ENCODE measurements at places on chromosomes 3 and 15.

GRCh38 chr3:53974324-53974723, 82.7 kb upstream of the SELENOK start:
- DNase-seq, result no peak

DNA sequence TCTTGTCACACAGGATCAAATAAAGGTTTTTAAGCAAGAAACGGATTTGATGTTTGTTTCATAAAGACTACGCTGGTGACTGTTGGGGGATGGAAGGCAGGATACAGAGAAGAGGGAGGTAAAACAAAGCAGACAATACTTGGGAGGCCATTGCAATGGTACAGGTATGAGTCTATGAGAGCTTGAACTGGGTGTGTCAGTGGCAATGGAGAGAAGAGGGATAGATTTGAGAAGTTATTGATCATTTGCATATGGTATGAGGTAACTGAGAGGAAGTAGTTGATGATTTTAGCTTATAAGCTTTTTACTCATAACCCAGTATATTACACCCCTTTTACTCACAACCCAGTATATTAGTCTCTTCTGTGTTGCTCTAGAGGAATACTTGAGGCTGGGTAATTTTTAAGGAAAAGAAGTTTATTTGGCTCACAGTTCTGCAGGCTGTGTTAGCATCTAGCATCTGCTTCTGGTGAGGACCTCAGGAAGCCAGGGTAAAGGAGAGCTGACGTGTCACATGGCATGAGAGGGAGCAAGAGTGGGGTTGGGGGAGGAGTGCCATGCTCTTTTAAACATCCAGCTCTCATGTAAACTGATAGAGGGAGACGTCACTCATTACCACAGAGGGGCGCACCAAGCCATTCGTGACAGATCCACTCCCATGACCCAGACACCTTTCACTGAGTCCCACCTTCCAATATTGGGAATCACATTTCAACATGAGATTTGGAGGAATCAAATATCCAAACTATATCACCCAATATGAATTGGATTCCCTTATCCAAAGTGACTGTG, 153.9 kb downstream of the VPS8 start:
- DNase-seq, result no peak

DNA sequence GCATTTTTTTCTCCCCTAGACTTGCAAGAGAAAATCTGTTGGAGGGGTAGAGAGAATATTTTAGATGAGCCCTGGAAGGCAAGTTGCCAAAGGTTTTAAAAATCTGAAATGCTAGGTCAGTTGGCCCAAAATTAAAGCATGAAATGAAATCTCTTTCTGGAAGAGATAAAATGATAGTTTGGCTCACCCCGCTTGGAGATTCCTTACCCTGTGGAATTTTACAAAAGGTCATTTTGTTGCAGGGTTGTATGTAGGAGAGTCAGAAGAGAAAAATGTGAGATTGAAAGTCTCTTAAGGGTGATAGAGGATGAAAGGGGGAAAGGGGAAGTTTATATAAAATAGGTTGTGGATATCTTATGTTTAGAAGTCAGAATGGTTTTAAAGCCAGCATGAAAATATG, 277.8 kb downstream of the CD47 start:
- DNase-seq, result no peak

DNA sequence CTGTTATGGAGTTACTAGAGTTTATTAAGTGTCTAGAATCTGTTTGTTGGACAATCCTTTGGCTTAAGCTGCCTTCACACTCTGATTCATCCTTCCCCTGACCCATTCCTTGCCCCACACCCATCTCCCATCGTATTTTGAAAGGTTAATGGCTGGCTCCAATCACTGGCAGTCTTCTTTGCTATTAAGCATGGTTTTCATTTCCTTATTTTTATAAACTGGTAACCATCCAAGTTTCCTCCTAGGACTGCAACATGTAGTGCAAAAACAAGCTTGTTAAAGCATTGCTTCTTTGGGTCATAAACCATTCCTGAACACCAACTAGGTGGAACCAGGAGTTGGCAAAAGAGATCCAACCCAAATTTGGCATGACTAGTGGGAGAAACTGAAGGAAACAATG, 148.4 kb downstream of the DTWD1 start:
- no peak for DNase-seq

DNA sequence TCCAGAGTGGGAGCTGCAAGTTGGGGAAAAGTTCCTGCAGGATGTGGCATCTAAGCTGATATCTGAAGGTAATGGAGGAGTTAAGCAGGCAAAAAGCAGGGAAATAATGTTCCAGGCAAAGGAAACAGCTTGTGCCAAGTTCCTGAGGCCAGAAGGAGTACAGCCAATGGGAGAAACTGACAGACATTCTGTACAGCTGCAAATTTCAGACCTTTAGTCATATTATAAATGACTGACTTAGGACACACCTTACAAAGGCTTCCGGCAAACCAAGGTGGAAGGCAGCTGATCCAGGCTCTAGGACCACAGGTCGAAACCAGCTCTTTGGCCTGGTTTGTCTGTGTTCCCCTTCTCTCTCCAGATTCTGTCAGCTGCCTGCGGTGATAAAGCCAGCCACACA, 9.3 kb downstream of the WWTR1 start:
- DNase-seq, result no peak

GRCh38 chr3:127420829-127421228, 133.0 kb upstream of the PRR20G start:
- no peak for DNase-seq
